ENCODE measurements at places on chromosomes 6 and 20.

DNA sequence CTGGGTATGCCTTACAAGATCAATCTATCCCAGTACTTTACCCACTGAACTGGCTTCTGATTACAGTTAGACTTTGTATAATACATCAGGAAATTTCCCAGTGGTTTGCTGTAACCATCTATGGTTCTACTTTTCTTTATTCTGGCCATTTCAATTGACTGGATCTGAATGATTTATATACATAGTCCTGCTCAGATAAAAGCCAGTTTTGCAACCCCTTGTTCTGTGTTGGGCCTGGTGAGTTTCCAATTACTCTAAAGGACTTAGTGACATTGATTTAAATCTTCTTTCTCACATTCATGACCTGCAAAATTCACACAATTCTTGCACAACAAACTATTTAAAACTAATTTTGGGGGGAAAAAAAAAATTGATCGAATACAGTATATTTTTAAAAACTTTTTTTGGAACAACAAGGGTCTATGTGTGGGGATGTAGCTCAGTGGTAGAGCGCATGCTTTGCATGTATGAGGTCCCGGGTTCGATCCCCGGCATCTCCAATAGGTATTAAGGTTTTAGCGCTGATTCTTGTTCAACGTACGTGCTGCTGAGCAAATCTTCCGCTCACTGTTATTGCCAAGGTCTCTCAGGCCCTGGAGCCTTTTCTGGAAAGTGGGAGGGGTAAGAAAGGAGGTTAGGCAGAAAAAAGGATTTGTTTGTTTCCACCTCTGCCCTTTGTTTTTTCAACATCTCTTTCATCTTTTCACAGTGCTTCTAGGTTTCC, 117.5 kb downstream of the GPX5 start:
- DNase-seq, result no peak

- DNase-seq, result no peak
Observed at GRCh38 chr20:40600441-40601219, 88.4 kb downstream of the MAFB start.

- no peak for DNase-seq
Observed at GRCh38 chr20:59831024-59831915, 102.2 kb downstream of the SYCP2 start.

GRCh38 chr20:63091901-63092659, 85.3 kb upstream of the BHLHE23 start:
- no peak for DNase-seq

DNA sequence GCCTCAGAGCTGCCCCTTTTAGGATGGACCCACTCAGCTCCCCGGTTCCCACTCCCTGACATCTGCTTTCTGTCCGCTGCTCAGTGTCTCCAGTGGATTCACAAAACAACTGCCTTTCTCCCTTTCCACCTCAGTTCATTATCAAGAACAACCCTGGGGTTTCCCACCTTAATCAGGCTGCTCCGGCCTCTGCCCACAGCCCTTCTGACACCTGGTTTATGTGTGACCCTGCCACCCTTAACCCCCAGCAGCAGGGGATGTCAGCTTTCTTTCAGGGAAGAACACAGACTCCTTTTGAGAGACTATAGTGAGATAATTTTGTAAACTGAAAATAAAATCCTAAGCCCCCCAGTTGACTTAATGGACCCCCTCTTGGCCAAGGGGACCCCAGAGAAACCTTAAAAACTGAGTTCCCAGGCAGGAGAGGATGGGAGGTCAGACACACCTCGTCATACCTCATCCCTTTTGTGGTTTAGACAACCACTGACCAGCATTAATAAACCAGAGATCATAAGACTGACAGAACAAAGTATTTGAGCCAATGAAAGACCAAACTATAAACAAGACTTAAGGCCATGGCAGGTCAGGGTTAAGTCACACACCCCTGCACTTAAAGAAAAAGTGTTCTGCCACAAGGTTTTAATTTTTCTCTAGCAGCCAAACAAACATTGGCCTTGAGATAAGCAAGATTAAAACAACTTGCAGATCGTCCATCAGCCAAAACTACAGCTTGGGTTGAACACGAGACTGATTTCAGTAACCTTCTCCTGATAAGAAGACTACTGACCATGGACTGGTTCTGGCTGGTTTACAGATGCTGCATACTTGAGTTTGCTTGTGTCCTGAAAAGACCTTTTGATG, 42.4 kb upstream of the DDR1 start:
- no peak for DNase-seq

- DNase-seq, result no peak
Observed at GRCh38 chr6:66558189-66558588, 851.2 kb upstream of the EYS start.
